ENCODE measurements at places on chromosomes 1 and 21. TPM values are rescaled to one million over a fixed set of nuclear protein-coding genes. Genes with fewer than 3 reads are reported as not detected.
A peak's percentile ranks its signal among the peaks of the same experiment; 100 is the strongest.

GPR52 gene
- 1.1 TPM for total RNA-seq

PDE9A gene
- 58.7 TPM for total RNA-seq

CELA3A gene
- not detected for total RNA-seq

KLHDC9 gene
- total RNA-seq, result 10.9 TPM

FMO5 gene
- 0.25 TPM for total RNA-seq

SEMA4A gene
- 4.0 TPM for total RNA-seq

LAX1 gene
- total RNA-seq, result not detected

PROX1 gene
- total RNA-seq, result 68.4 TPM

KLF17 gene
- 10.9 TPM for total RNA-seq

OR2T33 gene
- total RNA-seq, result not detected

CD1E gene
- not detected for total RNA-seq

- DNase-seq, result no peak
Measured at GRCh38 chr21:33878824-33879223, 36.8 kb downstream of the ATP5PO start.

DNA sequence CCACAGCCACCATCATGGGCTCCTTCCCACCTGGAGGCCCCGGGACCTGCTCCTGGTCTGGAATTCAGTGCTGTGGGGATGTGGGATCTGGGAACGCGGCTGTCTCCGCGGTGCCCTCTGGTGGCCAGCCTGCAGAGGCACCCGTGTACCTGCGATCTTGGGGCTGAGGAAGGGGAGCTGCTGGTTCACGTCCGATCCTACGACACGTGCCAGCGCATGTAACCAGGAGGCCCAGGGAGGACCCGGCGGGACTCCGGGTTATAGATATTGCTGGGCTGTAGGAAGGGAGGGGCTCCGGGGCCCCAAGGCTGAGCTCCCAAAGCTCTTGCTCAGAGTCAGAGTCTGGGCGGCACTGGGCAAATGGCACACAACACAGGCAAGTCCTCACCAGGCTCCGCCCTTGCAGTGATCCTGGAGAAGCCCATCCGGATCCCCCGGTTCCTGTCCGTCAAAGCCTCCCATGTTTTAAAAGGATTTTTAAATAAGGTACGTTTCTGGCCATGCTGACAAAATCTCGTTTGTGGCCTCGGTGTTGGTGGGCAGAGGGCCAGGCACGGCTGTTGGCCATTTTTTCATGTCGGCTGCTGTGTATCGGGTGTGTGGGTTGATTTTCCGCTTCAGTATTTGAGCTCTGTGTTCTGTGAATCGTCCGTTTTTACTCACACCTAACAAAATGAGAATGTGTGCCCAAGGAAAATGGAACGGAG is 20.1 kb downstream of the FAAP20 start:
- peak; percentile 76 for DNase-seq

DNA sequence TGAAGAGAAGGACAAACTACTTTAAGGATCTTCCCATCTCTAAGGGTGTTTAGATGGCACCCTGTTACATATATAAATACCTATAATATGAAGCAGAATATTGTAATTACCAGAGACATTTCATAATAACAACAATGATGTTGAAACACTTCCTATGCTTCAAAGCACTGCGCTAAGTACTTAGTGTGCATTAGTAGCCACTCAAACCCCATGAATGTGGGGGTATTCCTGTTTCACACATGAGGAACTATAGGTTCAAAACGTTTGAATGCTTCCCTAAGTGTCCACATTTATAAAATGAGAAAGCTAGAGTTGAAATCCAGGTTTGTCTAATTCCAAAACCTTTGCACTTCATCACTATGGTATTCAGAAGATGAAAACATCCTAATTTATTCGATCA is 18.5 kb upstream of the OR10J5 start:
- no peak for DNase-seq

DNA sequence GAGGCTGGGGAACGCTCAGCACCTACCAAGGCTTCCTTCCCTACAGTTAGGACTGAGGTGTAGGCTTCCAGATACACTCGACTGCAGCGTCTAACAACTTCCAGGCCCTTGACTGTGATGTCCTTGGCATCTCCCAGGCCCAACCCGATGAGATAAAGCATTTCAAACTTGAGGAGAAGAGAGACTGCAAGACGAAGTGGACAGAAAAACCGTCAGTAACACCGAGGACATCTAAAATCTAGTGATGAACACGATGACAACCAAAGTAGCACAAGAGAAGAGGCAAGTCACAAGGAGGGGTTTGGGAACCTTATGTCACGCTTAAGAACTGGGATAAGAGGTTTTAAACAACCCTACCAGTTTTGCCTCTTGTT is 314 bp downstream of the DPH5 start:
- DNase-seq, result peak; percentile 17

GRCh38 chr1:156664767-156665411 is 12.3 kb downstream of the NES start:
- no peak for DNase-seq

DNA sequence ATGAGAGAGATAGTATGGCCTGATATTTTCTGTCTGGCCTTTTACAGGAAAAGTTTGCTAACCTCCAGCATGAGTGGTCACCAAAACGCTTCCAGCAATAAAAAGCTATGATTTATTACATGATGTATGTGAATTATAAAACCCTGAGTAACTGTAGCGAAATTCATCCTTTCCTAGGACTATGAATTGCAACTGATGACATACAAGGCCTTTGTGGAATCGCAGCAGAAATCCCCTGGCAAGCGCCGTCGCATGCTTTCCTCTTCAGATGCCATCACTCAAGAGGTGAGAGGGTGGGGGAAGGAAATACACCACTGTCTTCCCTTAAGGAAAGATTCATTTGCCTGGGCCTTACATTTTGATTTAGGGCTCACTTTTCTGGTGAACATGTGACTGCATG is 117.9 kb downstream of the MACF1 start:
- no peak for DNase-seq

DNA sequence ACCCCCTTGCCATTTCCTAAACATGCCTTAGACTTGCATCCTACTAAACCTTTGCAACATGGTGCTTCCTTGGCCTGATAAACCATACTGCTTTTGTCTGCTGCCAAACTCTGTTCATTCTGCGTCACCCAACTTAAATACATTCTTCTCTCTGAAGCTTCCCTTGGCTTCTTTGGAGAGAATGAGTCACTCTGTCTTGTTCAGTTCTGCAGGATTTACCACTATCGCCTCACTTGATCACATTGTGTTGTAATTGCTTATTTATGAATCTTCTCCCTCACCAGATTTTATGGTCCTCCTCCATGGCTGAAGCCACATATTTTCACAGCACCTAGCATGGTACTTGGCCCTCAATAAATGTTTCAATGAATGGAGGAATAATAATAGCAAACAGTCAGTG is 21.7 kb upstream of the TUT4 start:
- no peak for DNase-seq

DNA sequence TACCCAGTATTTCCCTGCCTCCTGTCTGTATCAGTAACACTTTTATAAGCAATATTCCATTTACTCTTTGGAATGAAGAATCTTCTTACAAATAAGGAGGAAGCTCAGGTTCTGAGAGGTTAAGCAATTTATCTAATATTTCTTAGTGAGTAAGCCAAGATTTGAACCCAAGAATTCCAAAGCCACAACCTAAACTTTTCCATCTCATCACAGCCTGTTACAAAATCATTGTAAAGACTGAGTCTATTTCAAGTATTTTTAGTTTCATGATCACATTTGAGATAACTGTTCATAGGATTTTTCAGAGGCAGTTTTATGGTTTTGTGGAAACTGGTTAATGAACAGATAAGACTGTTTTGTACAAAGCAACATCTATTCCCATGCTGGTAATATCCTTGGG is 29.8 kb upstream of the HHAT start:
- DNase-seq, result no peak

- DNase-seq, result no peak
Measured at GRCh38 chr1:2633936-2634491, 1.2 kb upstream of the MMEL1 start.

DNA sequence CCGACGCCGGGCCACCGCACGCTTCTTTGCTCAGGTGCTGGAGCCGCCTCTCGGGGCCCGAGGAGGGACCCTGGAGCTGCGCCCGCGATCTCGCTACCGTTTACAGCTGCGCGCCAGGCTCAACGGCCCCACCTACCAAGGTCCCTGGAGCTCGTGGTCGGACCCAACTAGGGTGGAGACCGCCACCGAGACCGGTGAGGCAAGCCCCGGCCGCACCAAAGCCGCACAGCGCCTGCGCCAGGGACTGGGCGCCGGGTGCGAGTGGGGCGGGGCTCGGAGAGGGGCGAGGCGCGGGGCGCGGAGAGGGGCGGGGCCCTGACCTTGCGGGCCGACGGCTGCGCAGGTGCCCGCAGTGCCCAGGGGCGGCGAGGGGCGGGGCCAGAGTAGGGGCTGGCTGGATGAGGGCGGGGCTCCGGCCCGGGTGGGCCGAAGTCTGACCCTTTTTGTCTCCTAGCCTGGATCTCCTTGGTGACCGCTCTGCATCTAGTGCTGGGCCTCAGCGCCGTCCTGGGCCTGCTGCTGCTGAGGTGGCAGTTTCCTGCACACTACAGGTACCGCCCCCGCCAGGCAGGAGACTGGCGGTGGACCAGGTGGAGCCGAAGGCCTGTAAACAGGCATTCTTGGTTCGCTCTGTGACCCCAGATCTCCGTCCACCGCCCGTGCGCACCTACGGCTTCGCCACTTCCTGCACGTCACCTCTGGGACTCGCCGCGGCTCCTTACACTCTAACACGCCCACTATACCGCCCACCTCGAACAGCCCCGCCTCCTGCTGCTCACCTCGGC is 9.8 kb upstream of the CDC20 start:
- DNase-seq, result peak; percentile 97

DNA sequence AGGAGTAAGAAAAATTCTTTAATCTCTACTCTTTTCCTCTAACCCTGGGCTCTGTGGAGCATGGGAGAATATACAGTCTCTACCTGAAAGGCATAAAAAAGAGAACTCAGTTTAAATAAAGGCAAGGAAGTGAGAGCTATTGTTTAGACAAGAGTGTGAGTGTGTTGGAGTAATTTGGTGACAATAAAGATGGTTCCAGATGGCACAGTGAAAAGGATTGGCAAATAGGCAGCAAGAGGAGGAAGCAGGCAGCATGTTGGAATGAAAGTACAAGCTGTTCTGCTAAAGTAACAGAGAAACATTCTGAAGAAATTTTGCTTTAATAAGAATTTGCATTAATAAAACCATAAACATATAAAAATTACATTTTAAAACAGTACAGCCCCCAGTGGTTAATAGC is 163.4 kb downstream of the DNM3 start:
- no peak for DNase-seq

GRCh38 chr1:235928197-235928596 is 61.5 kb upstream of the LYST start:
- DNase-seq, result no peak

- no peak for DNase-seq
Measured at GRCh38 chr1:184072376-184072775, 20.8 kb downstream of the TSEN15 start.

DNA sequence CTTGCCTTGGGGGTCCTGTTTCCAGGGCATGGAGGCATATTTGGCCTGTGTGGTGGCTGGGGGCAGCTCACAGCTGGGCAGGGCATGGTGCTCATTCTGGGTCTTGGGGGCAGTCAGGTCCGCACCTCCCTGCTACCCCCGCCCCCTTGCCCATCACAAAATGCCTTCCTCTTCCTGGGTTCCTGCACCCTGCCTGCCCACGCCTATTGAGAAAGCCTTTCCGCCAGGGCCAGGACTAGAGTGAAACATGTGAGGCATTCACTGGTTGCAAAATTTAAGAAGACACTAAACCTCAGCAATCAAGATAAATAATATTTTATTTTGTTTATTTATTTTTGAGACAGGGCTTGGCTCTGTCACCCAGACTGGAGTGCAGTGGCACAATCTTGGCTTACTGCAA is 19.7 kb downstream of the PTAFR start:
- no peak for DNase-seq

- no peak for DNase-seq
Measured at GRCh38 chr1:177873238-177873637, 96.6 kb downstream of the SEC16B start.

GRCh38 chr1:45051005-45051772 is 39.1 kb downstream of the UROD start:
- DNase-seq, result no peak

DNA sequence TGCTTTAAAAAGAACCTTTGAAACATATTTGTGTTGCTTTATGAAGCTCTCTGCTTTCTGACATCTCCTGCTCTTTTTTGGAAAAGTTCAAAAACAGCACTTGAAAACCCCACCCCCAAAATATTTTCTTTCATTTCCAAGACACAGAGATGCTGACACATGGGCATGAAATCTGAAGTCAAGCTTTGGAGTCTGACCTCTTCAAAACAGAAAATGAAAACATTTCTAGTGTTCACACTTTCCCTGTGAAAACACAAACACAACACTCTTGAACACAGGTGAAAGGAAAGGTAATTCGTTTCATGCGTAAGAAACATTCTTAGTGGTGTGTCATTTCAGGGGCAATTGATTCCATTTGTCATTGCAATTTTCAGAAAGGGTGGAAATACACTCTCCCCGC is 10.8 kb downstream of the NGF start:
- no peak for DNase-seq

DNA sequence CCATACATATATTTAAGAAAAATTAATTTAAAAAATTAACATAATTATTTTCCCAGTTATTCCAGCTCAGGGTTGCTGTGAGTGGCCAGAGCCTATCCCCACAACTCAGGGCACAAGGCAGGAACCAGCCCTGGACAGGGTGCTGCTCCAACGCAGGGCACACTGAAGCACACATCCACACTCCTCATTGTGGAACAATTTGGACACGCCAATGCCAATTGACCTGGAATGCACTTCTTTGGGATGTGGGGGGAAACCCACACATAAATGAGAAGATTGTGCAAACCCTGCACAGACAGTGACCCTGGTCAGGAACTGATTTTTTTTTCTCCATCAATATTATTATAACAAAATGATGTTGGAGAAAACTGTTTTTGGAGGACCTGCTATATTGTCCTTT is 23.4 kb downstream of the SAMSN1 start:
- DNase-seq, result no peak

DNA sequence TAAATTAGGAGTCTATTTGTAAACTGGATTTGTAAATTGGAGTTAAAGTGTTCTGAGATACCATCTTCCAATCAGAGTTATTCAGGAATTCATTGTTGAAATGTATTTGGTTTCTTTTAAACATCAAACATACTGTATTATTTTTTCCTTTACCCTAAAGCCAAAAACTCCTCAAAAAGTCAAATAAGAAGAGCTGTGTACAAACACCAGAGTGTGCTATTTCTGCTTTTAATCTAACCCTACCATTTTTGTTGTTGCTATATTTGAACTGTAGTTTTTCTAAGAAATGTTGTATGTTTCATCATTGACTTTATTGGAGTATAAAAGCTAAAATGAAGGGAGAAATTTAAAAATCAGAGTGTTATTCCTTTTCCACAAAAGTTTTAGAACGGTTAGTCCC is 35.8 kb downstream of the SLC30A7 start:
- DNase-seq, result no peak

DNA sequence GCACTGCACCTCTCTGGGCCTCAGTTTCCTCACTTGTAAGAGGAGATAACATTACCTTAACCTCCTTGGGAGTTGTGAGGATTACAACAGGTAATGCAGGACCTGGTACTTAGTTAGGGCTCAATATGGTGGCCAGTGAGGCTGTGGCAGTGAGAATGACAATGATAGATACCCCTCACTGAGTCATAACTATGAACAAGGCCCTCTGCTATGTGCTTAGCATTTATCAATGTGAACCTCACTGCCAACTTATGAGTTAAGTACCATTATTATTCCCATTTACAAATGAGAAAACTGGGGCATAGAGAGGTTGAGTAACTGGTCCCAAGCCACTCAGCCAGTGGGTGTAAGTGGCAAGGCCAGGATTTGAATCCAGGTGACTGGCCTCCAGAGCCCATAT is 64.4 kb downstream of the HMGB4 start:
- DNase-seq, result no peak

GRCh38 chr1:160711602-160712311 is at the start of gene CD48:
TSS of gene CD48 (minus strand) at chr1:160711822. CDS start at chr1:160711763, 59 bp downstream.
- DNase-seq, result no peak
